Activated T-cell treated with anti-CD3 and anti-CD28 coated beads for 1 hour (primary cell): ENCODE measurements at places on chromosomes 3 and 15.

GRCh38 chr3:3560591-3561311 is 238.5 kb upstream of the LRRN1 start:
- DNase-seq, result no peak

DNA sequence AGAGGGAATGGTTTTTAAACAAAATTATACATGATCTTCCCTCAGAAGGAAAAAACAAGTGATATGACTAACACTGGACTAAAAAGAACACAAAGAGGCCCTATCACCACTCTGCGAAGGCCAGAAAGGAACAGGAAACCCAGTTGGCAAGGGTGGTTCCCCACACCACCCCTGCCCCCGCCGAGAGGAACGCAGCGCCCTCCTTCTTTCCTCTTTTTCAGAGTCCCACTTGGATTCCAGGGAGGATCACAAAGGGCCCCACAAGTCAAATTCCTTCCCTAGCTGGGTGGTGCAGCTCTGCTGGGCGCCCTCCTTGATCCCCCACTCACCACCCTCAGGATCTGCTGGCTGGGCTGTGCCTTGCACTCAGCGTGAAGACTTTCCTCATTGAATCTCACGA is 29.8 kb downstream of the PLA1A start:
- no peak for DNase-seq

GRCh38 chr3:125318871-125319270 is 56.3 kb downstream of the ZNF148 start:
- no peak for DNase-seq

GRCh38 chr3:111366515-111366914 is 175.5 kb upstream of the CD96 start:
- DNase-seq, result no peak

- DNase-seq, result no peak
Measured at GRCh38 chr3:48820612-48821324, 26.9 kb downstream of the PRKAR2A start.

DNA sequence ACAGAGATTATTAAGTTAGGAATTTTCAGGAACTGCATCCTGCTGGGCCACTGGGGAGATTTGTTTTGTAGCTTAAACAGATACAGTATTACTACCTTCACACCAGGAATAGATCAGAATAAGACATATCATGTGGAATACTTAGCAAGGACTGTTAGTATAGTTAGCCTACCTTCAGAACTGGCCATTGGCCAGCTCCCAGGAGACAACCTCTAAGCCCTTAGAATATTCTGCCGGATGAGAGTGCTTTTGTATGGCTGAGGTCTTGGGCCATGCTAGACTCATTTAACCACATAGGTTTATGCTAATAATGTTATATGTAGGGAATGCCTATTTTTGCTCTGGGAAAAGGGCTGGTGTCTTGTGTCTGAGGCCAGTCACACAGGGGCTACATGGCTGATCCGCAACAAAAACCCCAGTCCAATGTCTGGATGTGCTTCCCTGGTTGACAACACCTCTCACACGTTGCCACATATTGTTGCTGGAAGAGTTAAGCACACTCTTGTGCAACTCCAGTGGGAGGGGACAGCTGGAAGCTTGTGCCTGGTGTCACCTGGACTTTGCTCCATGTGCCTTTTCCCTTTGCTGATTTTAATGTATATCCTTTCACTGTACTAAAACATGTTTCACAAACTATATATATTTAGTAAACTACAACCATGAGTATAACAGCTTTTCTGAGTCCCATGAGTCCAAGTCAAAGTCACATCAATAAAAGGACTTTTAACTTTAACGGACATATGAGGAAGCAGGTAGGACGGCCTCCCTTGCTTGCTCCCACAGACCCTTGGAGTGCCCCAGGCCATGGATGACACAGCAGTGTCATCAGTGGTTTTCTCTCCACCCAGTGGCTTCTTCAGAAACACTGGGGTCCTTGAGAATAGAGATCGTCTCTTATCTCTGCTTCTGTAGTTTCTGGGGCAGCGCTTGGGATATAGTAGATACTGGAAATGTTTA is 118.0 kb upstream of the C3orf80 start:
- no peak for DNase-seq

DNA sequence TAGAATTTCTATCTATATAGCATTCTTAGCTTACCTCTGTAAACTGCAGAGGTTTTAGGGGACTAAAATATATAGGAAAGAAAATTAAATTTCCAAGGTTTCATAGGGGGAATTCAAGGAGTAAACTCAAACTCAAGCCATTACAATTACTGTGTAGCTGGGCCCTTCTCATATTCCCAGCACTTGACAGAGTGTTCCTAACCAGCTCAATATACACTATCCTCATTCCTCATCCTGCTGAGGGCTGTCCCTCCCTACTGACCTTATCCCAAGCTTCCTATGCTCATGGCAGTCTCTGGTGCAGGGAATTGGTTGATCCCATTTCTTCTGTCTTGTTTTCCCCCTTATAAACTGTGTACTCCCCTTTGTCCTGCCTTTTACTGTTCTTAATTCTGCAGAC is 33.9 kb downstream of the NXPE3 start:
- no peak for DNase-seq

DNA sequence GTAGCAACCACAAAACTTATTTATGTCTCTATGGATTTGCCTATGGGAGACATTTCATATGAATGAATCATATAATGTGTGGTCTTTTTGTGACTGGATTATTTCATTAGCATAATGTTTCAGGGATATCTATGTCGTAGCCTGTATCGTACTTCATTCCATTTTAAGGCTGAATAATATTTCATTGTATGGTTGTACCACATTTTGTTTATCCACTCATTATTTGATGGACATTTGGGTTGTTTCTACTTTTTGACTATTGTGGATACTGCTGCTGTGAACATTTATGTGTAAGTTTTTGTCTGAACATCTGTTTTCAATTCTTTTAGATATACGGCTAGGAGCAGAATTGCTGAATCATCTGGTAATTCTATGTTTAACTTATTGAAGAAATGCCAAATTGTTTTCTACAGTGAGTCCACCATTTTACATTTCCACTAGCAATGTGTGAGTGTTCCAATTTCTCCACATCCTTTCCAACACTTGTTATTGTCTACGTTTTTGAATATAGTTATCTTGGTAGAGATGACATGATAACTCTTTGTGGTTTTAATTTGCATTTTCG is 134.4 kb upstream of the DAZL start:
- no peak for DNase-seq

GRCh38 chr15:79176151-79176550 is 85.6 kb upstream of the RASGRF1 start:
- DNase-seq, result no peak

- no peak for DNase-seq
Measured at GRCh38 chr3:143060906-143061305, 58.7 kb upstream of the CHST2 start.

- DNase-seq, result no peak
Measured at GRCh38 chr3:48966367-48966766, 23.7 kb upstream of the P4HTM start.

- DNase-seq, result no peak
Measured at GRCh38 chr3:191255156-191255555, 56.1 kb downstream of the OSTN start.

DNA sequence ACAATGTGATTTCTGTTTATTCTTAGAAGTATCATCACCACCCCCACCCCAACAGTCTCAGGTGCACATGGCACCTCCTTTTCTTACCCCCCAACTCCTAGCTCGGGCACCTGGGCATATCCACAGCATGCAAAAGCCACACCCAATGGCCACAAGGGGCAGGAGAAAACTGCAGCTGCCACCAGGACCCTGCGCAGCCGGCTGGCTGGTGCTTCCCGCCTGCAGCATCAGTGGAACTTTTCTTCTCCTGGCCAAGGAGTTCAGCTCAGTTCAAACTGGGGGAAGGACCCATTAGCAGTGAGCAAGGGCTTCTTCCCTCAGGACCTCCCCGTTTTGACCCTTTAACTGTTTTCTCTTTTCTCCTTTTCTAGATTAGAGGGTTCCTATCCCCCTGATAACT is 44.8 kb downstream of the TM4SF18 start:
- DNase-seq, result no peak

- no peak for DNase-seq
Measured at GRCh38 chr3:33936921-33937525, 138.6 kb downstream of the PDCD6IP start.

DNA sequence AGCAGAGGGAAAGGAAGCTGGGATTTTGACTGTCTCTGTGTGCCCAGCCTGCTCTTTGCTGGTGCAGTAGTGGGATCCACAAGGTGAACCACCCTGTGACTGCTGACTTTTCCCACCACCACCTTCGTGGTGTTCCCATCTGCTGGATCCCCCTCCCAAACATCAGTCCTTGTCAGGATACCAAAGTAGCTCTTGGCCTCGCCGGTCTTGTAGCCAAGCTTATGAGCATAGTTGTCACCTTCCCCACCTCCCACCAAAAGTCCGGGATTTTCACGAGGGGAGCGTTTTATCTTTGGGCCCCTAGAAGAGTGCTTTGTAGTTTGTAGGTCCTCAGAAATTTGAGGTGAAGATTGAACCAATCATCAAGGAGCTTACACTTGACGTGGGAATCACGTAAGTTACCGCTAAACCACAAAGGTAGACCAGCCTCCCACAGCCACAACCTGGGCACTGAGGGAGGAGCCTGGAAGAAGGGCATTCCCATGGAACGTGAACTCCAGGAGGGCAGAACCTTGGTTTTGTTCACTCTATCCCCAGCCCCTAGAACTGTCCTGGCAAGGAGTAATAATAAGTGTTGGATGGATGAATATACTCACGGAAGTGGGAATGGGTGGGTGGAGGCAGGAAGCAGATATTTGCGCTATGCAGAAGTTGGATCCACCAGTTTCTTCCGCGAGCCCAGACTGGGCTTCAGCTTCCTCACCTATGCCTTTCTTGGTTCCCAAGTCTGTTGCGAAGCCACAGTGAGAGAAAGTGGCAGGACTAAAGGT is 814 bp upstream of the TEX264 start:
- DNase-seq, result no peak

- DNase-seq, result no peak
Measured at GRCh38 chr3:51311055-51311454, 74.0 kb upstream of the MANF start.

GRCh38 chr3:160919942-160920341 is 163.9 kb downstream of the PPM1L start:
- no peak for DNase-seq

- DNase-seq, result no peak
Measured at GRCh38 chr3:27356976-27357375, 12.2 kb downstream of the NEK10 start.

GRCh38 chr15:70664494-70664893 is 98.9 kb downstream of the UACA start:
- no peak for DNase-seq

- no peak for DNase-seq
Measured at GRCh38 chr3:123773681-123774431, 110.3 kb downstream of the MYLK start.

- no peak for DNase-seq
Measured at GRCh38 chr3:172903642-172904320, 153.3 kb downstream of the ECT2 start.

- DNase-seq, result no peak
Measured at GRCh38 chr3:153957421-153957820, 163.8 kb upstream of the ARHGEF26 start.

DNA sequence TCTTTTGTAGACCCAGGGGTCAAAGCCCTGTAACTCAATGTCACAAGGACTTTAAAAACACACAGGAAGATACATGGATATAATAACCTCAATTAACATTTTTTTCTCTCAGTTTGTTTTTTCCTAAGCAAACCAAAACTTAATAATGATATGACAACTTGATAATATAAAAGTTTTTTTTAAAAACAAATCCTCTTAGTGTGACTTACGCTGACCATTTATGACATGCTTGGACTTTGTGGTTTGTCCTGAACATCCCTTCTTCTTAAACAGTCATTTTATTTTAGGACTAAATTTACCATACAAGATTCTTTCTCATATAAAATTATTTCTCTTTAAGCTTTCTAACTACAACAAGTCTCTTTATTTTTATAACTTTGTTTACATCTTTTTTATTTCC is 25.4 kb upstream of the FAM3D start:
- DNase-seq, result no peak

DNA sequence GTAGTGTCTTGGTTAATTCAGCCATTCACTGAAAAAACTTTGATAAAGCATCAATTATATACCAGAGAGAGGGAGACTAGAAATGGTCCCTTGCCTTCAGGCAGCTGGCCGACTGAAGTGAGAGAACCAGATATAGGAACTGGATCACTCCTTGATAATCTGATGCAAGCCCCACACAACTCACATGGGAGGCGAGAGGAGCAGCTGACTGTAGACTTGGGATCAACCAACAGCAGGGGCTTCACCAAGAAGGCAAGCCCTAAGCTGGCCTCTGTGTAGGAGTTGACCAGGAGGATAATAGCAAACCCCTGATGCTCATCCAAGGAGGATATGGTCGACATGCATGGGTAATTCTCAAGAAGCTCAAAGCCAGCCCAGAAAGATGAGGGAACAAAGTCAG is 133.1 kb downstream of the SRGAP3 start:
- no peak for DNase-seq

- no peak for DNase-seq
Measured at GRCh38 chr3:194386648-194387047, 12.4 kb downstream of the GP5 start.

DNA sequence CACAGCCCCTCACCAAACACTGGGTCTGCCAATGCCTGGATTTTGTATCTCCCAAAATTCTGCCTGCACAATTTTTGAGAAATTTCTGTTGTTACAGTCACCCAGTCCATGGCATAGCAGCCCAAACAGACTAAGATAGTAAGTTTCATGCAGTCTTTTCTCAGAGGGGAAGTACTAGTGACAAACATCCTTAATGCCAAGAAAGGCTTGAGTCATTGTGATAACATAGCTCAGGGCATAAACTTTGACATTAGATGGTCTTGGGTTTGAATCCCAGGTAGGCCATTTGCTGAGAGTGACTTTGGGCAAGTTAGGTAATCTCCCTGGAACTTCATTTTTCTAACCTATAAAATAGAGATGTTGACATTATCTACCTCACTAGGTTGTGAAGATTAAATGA is 36.1 kb upstream of the PFN2 start:
- DNase-seq, result no peak

- DNase-seq, result no peak
Measured at GRCh38 chr3:59990915-59991314, 941.1 kb upstream of the CFAP20DC start.

- no peak for DNase-seq
Measured at GRCh38 chr15:100786139-100786531, 93.5 kb upstream of the ALDH1A3 start.

GRCh38 chr15:39061952-39062464 is 497.4 kb upstream of the RASGRP1 start:
- DNase-seq, result no peak

DNA sequence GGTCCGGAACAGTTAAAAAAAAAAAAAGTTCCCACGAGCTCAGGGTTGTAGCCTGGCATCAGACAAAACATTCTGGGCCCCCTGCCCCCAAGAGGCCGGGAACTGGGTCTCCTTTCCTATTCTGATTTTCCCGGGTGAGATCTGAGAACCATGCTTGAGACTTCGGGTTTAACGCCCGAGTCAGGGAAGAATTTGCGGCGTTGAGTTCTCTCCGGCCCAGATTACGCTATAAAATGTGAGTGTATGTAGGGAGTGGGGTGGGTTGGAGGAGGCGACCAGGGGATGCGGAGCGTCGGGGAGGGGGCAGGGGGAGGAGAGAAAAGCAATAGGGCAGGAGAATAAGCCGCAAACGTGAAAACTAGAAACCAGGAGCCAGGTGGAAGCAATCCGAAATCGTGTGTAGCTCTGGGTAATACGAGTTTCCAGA is 2.7 kb downstream of the ZIC1 start:
- no peak for DNase-seq
